OCI-M1 (cell line): ENCODE measurements at places on chromosomes 6 and 20.

GRCh38 chr6:154907291-154907690, 87.8 kb upstream of the TIAM2 start:
- no peak for DNase-seq

DNA sequence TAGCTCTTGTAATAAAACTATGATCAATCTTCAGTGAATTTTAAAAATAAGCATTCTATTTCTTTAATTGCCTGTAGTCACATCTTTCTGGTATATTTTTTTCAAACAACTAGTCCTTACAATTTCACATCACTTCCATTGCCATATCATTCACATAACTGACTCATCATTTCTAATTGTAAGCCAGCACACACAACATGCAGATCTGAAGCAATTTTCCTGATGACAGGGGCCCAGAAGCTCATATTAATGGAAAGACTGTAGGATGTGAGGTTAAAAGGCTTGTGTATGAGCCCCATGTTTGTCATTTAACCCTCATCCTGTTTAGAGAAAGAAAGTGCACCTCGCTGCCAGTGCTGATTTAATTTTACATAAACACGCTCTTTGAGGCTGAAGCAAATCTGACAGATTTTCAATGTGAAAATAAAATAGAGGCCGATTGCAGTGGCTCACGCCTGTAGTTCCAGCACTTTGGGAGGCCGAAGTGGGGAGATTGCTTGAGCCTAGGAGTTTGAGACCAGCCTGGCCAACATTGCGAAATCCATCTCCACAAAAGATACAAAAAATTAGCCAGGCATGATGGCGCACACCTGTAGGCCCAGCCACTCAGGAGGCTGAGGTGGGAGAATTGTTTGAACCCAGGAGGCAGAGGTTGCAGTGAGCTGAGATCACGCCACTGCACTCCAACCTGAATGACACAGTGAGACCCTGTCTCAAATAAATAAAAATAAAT, 40.1 kb upstream of the LTV1 start:
- peak; percentile 33 for DNase-seq

GRCh38 chr6:161041274-161041673, 49.7 kb downstream of the MAP3K4 start:
- no peak for DNase-seq

GRCh38 chr20:25039697-25040437, 18.1 kb downstream of the ACSS1 start:
- no peak for DNase-seq

GRCh38 chr6:134176264-134176975, 124.0 kb upstream of the SLC2A12 start:
- no peak for DNase-seq

DNA sequence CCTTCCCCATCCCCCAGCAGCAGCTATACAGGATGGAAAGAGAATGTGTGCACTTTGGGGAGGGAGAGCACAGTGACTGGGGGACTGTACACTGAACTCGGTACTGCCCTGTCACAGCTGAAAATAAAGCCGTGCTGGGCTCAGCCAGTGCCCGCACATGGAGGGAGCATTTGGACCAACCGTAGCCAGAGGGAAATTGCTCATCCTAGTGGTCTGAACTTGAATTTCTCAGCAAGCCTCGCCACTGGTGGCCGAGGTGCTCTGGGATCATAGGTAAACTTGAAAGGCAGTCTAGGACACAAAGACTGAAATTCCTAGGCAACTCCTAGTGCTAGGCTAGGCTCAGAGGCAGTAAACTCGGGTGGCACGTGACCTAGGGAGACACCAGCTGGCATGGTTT, 61.0 kb downstream of the DZANK1 start:
- no peak for DNase-seq

GRCh38 chr6:111944541-111944940, 71.3 kb upstream of the FYN start:
- DNase-seq: no peak

DNA sequence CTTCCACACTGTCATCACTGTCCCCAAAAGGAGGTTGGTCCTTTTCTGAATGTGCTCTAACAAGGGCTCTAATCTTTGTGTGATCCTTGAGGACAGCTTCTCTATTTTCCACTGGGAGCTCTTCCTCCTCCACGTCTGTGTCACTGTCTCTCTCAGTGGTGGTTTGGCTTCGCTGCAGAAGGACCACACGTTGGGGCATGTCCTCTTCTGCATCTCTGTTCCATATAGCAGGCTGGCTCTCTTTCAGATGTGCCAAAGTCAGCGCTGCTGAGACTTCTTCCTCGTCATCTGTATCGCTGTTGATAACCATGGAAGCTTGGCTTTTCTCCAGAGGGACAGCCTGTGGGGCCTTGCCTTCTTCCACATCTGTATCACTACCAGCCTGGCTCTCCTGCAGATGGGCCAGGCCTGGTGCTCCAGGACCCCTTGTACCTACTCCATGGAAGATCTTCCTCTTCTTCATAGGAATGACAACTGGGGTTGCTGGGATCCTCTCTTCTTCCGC, 4.6 kb downstream of the MDC1 start:
- DNase-seq: no peak

- no peak for DNase-seq
Observed at GRCh38 chr6:107547451-107547840, 57.5 kb downstream of the SOBP start.

DNA sequence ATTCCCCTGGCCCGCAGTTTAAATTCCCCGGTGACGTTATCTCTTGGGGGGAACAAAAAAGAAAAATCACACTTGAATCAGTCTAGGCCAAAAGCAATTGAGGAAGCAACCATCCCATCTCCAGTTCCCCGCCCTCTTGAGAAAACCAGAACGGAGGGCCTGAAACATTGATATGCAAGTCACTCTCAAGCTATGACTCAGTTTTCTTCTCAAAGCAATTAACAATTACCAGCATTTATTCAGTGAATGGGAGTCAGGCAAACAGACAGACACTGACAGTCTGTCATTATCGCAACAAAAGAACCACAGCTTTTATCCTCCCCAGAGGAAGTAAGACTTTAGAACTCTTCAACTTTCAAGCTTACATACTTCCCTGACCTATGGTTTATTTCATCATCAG, 100.9 kb downstream of the OPRM1 start:
- peak; percentile 96 for DNase-seq

GRCh38 chr20:35603695-35604448, 11.8 kb upstream of the SPAG4 start:
- DNase-seq: no peak

- peak; percentile 75 for DNase-seq
Observed at GRCh38 chr6:96836631-96837080, 621 bp downstream of the GPR63 start.

DNA sequence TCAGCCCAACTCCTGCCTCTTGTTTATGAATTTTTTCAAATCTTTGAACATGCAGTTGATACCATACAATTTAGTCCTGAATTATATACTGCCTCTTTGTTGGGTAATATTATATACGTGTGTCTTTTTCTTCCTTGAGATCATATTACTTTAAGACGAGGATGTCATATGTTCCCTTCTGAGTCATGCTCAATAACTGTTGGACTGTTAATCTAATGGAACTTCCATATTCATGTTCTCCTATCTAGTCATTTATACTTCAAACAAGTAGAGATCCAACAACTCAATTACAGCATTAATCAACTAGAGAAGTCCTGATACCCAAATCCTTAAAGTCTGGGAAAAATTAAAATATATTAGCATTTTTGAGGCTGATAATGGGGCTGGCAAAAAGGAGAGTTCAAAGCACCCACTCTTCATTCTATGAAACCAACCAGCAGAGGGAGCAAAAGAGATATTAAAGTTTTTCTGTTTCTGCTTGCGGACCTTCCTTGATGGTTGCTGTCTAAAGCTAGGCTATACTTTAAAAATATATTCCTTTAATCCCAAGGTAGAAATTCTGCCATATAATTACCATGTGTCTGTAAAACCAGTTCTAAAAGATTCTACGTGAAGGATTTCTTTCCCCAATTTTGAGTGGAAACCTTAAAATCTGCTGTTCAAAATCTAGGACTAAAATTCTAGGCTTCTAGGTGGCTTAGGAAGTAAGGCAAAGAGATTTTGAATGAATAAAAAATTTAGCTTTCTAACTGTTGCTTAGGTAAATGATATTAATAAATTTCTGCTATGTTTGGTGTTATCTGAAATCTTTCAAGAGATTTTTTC, 498.9 kb downstream of the BCKDHB start:
- peak; percentile 79 for DNase-seq

DNA sequence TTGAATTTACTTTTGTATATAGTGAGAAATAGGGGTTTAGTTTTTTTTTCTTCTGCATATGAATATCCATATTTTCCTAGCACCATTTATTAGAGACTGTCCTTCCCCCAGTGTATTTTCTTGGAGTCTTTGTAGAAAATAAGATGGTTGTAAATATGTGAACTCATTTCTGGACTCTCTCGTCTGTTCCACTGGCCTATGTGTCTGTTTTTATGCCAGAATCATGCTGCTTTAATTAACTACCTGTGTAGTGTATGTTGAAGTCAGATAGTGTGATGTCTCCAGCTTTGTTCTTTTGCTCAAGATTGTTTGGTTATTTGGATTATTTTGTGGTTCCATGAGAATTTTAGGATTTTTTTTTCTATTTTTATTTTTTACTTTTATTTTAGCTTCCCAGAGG, 176.6 kb upstream of the RAB32 start:
- no peak for DNase-seq

DNA sequence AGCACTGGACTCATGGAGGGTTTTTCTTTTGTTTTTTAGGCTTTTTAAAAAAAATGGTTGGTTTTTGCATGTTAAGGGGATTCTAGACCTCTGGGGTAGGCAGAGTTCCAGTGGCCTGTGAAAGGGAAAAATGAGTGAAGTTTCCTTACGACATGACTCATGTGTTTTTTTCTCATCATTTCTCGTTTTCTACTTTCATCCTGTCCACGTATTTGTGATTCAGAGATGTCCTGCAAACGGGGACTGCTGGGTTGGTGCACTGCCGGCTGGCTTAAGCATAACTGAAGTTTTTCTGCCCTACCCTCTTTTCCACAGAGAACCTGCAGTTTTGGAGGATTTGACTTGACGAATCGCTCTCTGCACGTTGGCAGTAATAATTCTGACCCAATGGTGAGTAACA, 182.3 kb downstream of the SASH1 start:
- DNase-seq: no peak

GRCh38 chr6:154606457-154606856, 96.0 kb upstream of the CNKSR3 start:
- DNase-seq: peak; percentile 41

DNA sequence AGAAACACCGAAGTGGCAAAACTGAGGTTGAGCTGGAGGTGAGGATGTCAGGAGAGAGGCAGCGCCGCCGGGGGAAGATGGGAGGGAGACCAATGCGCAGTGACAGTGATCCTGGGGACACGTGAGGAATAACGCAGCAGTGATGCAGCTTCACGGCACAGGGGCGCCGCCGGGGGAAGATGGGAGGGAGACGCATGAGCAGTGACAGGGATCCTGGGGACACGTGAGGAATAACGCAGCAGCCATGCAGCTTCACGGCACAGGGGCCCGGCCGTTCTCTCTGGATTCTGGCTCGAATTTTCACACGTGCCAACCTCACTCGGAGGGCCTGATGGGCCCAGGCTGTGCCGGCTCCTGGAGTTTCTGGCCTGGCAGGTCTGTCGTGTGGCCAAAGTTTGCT, 94.7 kb downstream of the SMOC2 start:
- DNase-seq: no peak

- no peak for DNase-seq
Observed at GRCh38 chr6:89010825-89011224, 47.4 kb upstream of the RNGTT start.

- no peak for DNase-seq
Observed at GRCh38 chr6:610882-611281, 46.0 kb downstream of the HUS1B start.

GRCh38 chr20:34328928-34329677, 25.9 kb upstream of the AHCY start:
- no peak for DNase-seq

DNA sequence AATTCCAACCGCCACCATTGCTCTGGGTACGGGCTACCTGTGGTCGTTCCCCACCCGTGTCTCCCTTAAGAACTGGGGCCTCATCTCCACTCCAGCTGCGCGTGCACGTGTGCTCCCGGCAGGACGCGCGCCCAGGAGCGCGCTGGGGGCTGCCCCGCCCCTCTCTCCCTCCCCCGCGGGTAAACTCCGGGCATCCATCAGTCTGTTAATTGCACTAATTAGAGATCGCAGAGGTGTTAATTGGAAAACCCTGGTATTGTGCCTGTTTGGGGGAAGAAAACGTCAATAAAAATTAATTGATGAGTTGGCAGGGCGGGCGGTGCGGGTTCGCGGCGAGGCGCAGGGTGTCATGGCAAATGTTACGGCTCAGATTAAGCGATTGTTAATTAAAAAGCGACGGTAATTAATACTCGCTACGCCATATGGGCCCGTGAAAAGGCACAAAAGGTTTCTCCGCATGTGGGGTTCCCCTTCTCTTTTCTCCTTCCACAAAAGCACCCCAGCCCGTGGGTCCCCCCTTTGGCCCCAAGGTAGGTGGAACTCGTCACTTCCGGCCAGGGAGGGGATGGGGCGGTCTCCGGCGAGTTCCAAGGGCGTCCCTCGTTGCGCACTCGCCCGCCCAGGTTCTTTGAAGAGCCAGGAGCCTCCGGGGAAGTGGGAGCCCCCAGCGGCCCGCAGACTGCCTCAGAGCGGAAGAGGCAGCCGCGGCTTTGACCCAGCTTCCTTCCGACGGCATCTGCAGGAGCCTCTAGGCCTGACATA, 14.4 kb downstream of the FOXP4 start:
- peak; percentile 43 for DNase-seq

- DNase-seq: peak; percentile 27
Observed at GRCh38 chr6:160972111-160972510, 19.5 kb upstream of the MAP3K4 start.

- no peak for DNase-seq
Observed at GRCh38 chr6:147310521-147310920, 106.3 kb downstream of the STXBP5 start.

DNA sequence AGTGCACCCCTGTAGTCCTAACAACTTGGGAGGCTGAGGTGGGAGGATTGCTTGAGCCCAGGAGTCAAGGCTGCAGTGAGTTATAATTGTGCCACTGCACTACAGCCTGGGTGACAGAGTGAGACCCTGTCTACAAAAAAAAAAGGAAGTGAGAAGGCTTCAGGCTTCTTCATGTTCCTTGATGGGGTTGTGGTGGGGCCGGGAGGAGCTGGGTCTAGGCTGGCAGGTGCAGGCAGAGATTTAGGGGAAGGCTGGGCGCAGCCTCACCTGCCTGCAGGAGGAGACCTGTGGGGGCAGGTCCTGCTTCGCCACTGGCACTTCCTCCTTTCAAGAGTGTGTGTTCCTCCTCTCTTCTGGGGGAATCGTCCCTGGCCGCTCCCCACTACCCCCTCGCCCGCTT, 63.9 kb downstream of the CHMP4B start:
- DNase-seq: no peak

GRCh38 chr20:52493171-52493721, 301.7 kb upstream of the ZFP64 start:
- peak; percentile 49 for DNase-seq

DNA sequence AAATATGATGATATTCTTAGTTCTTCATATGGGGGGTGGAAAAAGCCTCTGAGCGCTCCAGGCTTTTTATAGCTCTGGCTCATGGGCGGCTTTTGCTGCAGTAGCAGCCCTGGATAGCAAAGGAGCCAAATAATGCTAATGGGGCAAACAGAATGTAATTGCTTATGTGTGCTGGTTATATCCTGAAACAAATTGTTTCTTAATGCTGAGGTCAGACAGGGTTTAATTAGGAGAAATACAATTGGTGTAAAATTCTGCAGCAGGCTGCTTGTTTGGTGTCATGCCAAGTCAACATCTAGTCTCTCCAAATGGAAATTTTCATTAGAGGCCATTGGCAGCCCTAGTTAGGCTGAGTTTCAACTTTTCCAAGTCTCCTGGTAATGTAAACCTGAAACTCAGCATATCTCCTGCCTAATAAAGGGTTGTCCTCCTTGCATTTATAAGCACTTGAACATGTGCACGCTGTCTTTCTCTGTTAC, 530.1 kb upstream of the NOX3 start:
- DNase-seq: no peak
